ENCODE measurements at places on chromosomes 12 and 14.

GRCh38 chr12:52358575-52359350 lies 8.5 kb downstream of the KRT85 start:
- no peak for DNase-seq

DNA sequence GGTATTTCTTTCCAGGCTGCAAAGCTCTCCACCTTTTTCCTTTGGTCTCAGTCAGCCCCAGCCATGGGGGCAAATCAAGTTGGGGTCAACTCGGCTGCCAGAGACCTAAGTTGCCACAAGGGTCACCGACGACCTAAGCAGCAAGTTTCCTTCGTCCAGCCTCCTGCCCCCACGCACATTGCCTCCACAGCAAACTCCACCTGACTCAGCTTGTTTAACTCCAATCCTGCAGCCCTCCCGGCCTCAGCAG lies 767 bp upstream of the KCNMB4 start:
- DNase-seq, result no peak

- DNase-seq, result no peak
These were observed 17.3 kb upstream of the RIN3 start for GRCh38 chr14:92496191-92496857.

GRCh38 chr12:12620730-12621315 lies 9.1 kb downstream of the CREBL2 start:
- no peak for DNase-seq

DNA sequence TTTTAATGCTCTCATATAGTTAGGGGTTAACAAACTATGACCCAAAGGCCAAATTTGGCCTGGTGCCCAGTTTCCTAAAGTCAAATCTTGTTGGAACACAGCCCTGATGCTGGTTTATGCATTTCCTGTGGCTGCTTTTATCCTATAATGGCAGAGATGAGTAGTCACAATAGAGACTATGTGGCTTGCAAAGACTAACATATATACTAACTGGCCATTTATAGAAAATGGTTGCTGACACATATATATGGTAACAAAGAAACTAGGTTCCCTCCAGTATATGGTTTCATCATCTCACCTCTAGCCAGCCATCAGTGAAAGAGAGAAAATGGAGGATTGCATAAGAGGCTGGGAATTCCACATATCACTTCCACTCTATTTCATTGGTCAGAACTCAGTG lies 10.8 kb downstream of the NAV3 start:
- no peak for DNase-seq
